ENCODE measurements at places on chromosomes 16 and 17.

DNA sequence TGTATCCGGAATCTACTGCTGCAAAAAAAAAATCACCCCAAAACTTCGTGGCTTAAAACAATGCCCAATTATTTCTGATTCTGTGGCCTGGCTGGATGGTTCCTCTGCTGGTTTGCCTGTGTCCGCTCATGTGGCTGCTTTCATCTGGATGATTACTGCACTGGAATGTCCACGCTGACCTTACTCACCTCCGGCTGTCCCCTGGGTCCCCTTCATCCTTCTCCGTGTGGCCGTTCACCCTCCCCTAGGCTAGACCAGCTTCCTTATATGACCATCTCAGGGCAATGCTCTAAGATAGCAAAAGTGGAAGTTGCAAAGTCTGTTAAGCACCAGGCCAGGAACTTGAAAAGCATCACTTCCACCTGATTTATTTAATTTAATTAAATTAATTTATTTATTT is 31.4 kb upstream of the SPNS2 start:
- no peak for DNase-seq

- no peak for DNase-seq
Measured at GRCh38 chr17:5902181-5903140, 167.7 kb upstream of the WSCD1 start.

DNA sequence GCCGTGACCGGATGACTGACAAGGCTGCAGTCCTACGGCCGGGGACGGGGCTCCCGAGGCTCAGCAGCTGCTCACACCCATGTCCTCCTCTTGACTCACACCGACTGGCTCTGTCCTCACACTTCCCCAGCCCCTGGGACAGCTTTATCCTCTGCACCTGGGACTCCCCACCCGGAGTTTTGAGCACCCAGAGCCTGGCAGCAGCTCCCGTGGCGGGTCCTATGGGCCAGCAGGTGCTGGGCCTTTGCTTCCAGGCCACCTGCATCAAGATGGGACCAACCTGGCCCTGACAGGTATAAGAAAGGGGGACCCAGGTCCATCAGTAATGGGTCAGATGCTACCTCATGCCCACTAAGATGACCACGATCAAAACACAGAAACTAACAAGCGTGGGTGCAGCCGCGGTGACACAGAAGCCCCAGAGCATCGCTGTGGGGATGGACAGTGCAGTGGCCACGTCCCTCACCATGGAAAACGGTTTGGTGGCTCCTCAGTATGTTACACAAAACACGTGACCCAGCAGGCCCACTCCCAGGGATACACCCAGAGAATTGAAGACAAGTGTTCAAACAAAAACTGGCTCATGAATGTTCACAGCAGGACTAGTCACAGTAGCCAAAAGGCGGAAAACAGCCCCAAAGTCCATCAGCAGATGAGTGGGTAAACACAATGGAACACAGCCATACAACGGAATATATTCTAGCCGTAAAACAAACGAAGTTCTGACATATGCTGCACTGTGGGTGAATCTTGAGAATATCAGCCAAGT is 3.3 kb upstream of the NOTUM start:
- DNase-seq, result no peak

DNA sequence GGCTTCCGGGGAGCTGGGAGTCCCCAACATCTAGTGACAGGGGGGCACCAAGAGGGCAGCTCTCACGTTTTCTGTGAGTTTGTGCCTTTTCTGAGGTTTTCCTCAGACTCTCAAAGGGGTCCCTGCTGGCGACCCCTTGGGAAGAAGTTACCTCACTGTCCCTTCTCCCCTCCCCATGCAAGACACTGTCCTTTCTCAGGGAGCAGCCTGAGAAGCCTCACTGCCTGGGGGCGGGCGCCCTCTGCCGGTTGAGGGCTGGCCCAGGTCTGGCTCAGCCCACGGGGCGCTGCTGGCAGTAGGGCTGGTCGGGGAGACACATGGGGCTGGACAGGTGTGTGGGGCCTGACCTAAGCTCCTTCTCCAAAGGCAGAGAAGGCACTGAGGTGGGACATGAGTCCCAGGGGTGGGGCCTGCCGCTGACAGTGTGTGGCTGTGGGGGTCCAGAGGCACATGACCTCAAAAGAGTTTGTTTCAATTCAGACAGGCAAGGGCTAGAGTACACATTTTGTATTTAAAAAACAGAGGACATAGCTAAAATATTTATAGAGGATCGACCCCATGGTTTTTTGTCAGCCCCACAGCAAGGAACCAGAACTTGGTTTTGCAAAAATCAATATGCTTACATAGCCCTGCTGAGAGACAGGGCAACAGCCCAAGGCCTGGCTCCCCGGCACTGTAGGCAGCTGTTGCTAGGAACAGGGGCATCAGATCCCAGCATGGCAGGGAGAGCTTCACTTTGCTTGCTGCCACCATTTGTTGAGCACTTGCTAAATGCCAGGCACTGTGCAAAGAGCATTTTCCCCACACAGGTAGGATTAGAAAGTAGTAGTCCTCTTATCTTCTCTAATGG is 18.5 kb upstream of the ALDH3A1 start:
- peak; percentile 63 for DNase-seq

- no peak for DNase-seq
Measured at GRCh38 chr17:45277992-45278391, 16.1 kb upstream of the SPATA32 start.

DNA sequence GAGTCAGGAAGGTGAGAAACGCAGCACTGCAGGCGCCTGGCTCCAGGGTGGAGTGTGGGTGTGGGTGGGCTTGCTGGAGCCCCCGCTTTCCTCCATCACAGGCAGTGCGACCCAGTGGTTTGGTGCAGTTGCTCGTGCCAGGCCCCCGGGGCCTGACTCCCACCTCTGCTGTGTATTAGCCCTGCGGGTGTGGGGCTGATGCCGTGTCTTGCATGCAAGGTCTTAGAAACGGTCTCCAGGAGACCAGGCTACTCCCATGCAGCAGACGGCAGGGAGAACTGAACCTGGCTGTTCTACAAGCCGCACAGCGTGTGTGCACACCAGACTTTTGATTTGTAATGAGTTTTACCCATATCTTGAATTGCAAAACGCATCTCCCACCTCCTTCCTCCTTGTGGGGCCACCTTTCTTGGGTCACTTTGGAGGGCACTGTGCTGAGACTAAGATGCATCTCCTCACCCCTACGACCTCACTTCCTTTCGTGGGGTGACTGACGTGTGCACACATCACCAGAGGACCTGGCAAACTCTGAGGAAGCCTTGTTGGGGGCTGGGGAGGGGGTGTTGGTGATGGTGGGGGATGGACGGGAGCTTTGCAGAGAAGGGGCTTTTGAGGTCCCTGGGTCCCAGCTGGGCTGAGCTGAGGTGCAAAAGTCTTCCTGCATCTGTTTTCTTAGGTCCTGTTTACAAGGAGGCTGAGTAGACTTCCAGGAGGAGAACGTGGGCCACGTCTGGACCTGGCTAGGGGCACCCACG is 101.8 kb upstream of the TNRC6C start:
- no peak for DNase-seq

GRCh38 chr17:4903051-4903818 is at the start of gene CHRNE:
TSS of gene CHRNE (minus strand) at chr17:4903098. CDS start at chr17:4903063, 35 bp downstream.
- DNase-seq, result peak; percentile 64

DNA sequence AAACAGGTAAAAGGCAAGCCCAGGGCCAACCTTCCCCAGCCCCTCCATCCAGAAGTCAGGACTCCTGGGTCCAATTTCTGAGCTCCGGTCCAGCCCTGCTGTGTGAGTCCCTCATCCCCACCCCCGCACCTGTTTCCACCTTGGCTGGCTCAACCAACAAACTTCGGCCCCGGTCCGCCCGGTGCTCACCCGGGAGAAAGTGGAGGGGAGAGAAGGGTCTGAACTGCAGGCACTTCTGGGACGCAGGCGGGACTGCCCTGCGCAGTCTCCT is 541 bp downstream of the RHBDF2 start:
- no peak for DNase-seq

- no peak for DNase-seq
Measured at GRCh38 chr17:77810536-77810935, 148.0 kb upstream of the TNRC6C start.

DNA sequence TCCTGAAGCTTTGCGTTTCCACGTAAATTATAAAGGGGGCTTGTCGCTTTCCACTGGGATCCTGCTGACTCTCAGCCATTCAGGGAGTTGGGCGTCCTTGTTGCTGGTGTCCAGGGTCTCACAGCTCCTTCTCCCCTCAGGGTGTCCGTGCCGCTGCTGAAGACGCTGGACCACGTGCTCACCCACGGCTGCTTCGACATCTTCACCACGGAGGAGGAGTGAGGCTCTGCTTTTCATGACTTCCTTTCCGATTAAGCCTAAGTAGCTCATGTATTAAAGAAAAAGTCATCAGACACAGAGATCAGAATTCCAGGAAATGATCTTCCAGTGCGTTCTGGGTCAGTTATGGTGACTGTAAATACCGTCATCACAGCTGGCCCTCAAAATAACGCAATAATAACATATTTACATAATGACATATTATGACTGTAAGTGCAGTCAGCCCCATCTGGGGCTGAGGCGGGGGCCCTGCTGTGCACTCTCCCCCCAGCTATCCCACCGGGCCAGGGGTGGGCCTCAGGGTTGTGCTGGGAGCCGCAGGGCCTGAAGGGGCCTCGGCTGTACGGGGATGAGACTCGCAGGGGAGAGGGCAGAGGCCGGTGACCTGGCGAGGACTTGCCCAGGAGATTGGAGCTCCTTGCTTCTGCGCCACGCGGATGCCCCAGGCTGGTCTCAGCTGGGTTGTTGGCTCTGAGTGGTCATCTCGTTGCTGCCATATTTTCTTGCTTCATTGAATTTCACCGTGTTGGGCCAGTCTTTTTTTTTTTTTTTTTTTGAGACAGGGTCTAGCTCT is 92.9 kb upstream of the ZNF750 start:
- no peak for DNase-seq

DNA sequence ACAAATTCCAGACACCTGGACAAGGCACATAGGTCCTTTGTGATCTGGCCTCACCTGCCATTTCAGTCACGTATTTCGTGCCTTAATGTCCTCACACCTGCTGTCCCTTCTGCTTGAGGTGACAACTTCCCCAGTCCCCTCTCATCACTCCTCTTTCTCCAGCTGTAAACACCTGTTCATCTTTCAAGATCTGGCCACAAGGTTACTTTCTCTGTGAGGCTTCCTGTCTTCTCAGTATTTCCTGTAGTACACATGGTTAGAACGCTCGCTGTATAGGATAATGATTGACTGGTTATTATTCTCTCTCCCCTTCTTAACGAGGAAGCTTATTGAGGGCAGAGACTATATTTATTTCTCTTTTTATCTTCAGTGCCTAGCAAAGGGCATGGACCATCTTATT is 74.5 kb upstream of the PMFBP1 start:
- DNase-seq, result no peak

DNA sequence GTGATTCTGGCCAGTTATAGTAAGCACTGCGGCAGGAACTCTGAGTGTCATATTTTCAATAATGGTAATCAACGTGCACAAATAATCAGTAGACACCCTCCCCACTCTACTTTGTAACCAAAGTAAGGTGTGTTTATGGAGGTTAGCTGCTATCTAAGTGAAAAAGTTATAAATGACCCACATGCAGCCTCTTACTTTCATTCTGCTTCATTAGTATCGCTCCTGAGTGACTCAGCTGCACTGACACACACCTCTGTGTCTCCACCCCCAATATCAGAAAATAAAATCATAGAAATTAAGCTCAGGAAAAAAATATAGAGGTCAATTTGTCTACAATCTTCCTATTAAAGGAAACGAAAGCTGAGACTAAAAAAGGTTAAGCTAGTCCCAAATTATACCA is 64.1 kb upstream of the TRAP1 start:
- DNase-seq, result no peak

DNA sequence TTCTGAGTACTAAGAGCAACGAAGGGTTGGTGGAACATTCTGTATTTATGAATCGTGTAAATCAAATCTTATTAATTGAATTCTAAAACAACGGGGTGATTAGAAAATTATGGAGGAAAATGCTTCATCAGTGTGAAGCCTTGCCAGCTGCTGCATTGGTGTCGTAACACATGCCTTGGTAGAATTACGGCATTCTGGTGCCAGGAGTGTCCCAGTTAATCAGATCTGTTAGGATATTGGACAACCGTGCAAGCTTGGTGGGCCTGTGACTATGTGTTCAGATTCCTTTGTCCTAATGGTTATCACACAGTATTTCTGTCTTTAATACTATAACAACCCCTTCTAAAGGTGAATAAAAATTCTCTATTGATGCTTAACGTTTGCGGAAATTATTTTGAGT is 44.2 kb upstream of the TANC2 start:
- DNase-seq, result no peak

DNA sequence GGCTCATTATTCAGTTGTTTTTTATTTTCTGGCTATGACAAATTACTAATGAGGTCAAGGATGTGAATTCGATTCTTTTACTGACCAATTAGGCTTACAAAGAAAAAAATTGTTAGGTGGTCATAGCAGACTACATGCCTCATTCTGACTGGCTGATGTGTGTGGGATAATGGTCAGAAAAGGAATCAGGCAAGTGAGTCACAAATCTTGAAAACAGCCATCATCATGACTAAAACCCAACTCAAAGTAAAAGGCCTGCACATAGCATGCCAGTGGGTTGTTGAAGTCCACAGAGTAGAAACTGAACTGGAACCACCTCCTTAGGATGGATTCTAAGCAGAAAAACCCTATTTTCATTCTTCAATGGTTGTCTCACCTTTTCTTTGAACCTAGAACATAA is 8.6 kb downstream of the RPGRIP1L start:
- DNase-seq, result no peak

GRCh38 chr17:34847938-34848337 is 113.3 kb downstream of the CCT6B start:
- no peak for DNase-seq

DNA sequence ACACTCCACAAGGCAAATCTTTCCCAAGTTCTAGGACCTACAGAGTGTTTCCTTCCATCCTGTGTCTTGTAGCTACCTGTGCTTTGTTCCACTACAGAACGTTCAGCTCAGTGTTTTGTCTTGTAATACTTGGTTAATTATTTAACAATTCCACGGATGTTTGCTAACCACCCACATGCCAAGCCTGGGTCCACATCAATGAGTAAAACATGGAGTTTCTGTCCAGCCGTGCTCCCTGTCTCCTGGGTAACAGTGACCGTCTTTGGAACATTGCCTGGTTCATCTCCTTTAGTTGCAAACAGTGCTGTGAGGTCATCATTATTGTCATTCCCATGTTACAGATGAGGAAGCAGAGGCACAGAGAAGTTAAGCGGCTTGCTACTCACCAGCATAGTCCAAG is 41.3 kb downstream of the IRF8 start:
- no peak for DNase-seq

- DNase-seq, result no peak
Measured at GRCh38 chr16:89248196-89248982, 30.9 kb downstream of the ZNF778 start.

DNA sequence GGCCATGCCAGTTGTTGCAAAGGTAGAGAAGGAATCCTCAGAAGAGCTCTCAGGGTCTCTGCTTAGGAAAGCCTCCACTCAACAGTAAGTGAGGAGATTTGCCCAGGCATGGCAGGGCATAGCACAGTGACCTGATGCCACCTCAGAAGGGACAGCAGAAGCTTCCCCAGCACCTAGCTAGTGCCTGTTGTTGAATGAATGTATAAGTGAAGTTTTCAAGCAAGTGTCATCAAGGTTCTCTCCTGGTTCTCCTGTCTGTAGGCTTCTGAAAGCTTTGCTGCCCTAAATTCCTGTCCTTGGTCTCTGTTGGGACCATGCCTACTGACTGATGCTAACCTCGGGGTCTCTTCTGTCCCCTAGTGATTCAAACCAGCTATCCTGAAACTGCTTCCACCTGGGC is 114.9 kb upstream of the TBX2 start:
- DNase-seq, result no peak

GRCh38 chr16:25014500-25015147 is 545 bp downstream of the ARHGAP17 start:
- no peak for DNase-seq

GRCh38 chr16:57630931-57631845 is 2.8 kb downstream of the ADGRG1 start:
- no peak for DNase-seq

Data from stimulated activated CD8-positive, alpha-beta memory T cell treated with anti-CD3 and anti-CD28 coated beads, Interleukin-4, amount 100 ng/mL, for 4 hours (primary cell).